ENCODE measurements at places on chromosomes 3 and 15.

DNA sequence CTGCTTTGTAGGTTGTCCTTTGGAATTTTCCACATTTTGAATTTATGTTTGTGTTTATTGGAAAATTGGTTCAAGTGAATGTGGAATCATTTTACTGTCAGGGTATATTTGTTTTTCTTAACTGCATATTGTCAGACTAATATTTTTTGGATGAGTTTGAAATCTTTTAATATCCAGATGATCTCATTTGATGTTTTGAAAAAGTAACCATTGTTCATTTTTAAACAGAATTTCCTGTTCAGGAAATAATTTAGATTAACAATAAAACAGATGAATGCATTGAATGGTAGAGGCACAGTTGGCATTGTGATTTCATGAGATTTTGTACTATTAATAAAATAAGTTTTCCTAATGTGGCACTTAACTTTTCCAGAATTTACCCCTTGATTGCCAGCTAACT, 15.5 kb downstream of the TRAK1 start:
- no peak for DNase-seq

DNA sequence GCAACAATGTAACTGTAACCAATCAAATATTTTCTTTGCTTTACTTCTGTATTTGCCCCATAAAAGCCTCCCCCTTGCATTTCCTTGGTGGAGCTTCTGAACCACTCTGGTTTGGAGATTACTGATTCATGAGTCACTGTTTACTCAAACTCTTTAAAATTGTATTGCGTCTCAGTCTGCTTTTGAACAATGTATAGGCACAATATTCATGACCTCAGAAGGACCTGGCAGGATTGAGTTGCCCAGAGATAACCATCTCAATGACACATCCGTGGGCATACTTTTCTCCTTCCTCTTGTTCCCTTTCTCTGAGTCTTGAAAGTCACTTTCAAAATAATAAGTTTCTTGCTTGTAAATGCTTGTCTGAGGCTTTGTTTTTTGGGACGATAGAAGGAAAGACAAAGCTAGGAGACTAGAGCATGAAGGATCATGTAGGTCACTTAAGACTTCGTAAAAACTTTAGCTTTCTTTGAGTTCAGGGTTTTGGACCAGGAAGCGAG, 57.1 kb upstream of the POU1F1 start:
- peak; percentile 90 for DNase-seq

- peak; percentile 68 for DNase-seq
These were observed 15.4 kb downstream of the DPH3 start for GRCh38 chr3:16249336-16249735.

DNA sequence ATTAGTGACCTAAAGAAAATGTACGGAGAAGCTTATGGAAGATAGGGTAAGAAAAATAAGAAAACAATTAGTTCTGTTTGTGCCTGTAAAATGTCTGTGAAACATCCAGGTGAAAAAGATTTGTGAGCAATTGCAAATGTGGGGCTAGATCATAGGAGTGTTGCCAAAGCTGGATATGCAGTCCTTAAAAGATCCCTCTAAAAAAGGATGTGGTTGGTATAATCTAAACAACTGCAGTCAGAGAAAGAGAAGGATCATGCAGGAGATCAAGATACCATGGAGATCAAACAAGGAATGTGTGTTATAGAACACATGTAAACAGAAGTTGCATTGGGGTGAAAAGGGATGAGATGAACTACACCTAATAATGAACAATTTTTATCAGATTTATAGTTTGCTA, 116.8 kb downstream of the ALCAM start:
- DNase-seq: no peak

GRCh38 chr15:25177955-25178801, 223.4 kb downstream of the SNRPN start:
- DNase-seq: no peak

DNA sequence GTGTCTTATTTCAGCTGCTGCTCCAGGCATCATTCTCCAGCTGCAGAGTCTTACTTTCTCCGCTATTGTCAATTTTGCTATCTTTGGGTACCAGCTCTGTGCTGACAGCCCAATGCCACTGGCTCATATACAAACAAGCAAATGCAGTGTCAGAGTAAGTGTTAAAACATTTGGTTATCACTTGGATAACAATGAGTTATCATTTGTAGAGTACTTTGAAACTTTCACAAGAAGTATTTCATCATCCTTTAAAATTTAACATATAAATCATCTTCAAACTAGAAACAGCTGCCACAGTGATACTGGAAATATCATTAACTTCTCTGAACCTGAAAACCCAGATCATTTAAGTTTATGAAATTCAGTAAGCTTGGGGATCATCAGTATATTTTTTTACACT, 13.8 kb downstream of the TSPAN3 start:
- peak; percentile 33 for DNase-seq

DNA sequence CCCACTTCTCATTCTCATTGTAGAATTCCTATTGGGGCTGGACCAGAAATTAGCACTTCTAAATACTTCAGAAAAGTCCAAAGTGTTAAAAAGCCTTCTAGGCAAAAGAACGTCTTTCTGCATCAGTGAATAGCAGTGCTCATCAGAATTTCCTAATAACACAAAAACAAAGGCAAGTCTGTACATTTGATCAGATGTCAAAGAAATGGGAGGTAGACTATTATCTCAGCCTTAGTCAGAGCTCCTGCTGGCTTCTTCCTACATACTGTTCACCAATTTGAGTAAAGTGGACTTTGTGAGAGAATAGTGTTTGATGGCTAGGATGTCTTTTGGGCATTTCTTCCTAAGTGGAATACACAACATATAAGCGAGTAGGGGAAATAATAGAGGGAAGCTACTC, 48.7 kb downstream of the FOXB1 start:
- no peak for DNase-seq

GRCh38 chr3:4387210-4388204, 79.6 kb downstream of the SUMF1 start:
- DNase-seq: no peak

GRCh38 chr3:197426121-197426566, 127.7 kb upstream of the DLG1 start:
- peak; percentile 15 for DNase-seq

DNA sequence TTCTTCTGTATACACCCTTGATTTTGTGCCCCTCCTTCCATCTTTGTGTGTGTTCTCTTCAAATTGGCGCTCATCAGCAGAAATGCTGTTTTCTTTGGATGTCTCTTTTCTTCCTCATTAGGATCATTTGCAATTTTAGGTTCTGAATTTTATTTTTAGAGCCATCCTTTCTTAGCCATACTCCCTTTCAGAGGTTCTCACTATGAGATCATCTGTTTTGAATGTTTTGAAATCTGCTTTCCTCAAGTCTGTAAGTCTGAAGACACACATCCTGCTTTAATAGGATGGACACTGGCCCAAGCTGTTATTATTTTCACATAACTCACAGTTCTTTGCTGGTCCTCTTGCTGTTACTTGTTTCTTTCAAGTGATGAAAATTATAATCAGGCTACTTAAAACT, 124.8 kb downstream of the BDH1 start:
- peak; percentile 67 for DNase-seq

GRCh38 chr15:38002883-38003477, 68.5 kb downstream of the TMCO5A start:
- peak; percentile 69 for DNase-seq

- DNase-seq: no peak
These were observed 22.7 kb downstream of the KLHL6 start for GRCh38 chr3:183532620-183533411.

- DNase-seq: peak; percentile 97
These were observed 492 bp downstream of the MORF4L1 start for GRCh38 chr15:78872972-78873792.

DNA sequence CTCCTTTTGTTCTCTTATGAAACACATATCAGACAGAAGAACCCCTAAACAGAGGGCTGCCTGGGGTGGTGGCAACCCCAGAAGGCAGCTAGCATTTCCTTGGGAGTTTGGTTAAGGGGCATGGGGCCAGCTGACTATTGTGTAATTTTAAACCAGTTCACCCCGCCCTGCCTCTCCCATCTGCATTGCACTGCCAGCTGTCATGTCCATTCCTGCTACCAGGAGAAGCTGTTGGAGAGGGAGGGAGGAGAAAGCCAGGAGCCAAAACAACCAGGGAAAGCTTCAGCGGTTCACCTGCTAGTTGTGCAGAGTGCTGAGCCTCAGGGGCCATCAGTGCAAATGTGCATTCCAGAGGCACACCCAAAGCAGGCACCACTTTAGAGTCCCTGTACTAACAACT, 47.6 kb upstream of the ATP1B3 start:
- DNase-seq: peak; percentile 28

GRCh38 chr3:38649500-38650247, at the start of gene SCN5A:
Gene SCN5A, minus strand, starts transcription at chr3:38649687. Its CDS starts 16,380 bp downstream, at chr3:38633307.
- DNase-seq: peak; percentile 35

- no peak for DNase-seq
These were observed 115.0 kb downstream of the ALDH1A2 start for GRCh38 chr15:57950381-57950946.

DNA sequence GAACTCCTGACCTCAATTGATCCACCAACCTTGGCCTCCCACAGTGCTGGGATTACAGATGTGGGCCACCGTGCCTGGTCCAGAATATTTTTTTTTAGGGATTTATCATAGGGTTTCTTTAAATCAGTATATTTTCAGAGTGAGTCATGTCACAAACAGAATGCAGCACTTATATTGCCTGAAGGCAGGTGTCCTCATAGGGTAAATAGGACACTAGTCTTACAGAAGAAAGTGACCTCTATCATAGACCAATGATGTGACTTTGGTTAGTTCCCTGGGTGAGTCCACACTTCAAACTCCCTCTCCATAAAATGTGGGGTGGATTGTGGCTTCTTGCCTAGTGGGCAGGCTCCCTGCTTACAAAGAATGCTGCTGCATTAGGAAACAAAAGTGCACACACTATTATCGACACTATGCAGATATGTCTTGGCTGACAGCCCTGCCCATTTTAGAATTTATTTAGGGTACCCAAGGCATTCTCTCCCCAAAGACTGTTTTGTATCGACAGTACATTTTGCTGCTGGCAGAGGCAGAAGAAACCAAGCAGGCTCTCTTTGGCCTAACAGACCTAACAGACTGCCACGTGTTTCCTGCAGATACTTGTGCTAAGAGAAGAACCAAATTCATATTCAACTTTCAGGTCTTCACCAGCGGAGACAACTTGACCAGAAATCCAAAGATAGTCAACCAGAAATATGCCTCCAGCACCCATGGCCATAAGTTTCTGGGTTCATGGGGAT, 125.0 kb downstream of the MOBP start:
- peak; percentile 5 for DNase-seq

DNA sequence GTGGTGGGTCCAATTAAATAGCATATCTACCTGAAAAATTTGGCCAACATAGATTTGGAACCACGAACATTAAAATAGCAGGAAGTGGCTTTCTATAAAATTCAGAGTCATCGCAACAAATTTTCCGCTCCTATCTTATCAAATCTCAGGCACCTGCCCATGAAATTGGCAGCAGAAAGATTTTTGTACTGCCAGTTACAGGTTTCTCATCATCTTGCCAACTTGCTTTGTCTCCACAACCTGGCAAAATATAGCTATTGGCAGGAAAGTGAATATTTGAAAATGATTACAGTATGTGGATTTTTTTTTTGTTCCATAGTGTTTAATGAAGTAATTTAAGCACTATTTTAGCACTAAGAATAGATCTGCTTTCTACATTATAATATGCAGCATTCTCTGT, 161.6 kb upstream of the LRRC3B start:
- DNase-seq: no peak

- no peak for DNase-seq
These were observed 6.7 kb upstream of the DGKG start for GRCh38 chr3:186368717-186369116.

- DNase-seq: peak; percentile 94
These were observed 76.6 kb upstream of the PTX3 start for GRCh38 chr3:157360044-157360443.

- DNase-seq: no peak
These were observed 176.3 kb downstream of the ATP10A start for GRCh38 chr15:25686780-25687179.

DNA sequence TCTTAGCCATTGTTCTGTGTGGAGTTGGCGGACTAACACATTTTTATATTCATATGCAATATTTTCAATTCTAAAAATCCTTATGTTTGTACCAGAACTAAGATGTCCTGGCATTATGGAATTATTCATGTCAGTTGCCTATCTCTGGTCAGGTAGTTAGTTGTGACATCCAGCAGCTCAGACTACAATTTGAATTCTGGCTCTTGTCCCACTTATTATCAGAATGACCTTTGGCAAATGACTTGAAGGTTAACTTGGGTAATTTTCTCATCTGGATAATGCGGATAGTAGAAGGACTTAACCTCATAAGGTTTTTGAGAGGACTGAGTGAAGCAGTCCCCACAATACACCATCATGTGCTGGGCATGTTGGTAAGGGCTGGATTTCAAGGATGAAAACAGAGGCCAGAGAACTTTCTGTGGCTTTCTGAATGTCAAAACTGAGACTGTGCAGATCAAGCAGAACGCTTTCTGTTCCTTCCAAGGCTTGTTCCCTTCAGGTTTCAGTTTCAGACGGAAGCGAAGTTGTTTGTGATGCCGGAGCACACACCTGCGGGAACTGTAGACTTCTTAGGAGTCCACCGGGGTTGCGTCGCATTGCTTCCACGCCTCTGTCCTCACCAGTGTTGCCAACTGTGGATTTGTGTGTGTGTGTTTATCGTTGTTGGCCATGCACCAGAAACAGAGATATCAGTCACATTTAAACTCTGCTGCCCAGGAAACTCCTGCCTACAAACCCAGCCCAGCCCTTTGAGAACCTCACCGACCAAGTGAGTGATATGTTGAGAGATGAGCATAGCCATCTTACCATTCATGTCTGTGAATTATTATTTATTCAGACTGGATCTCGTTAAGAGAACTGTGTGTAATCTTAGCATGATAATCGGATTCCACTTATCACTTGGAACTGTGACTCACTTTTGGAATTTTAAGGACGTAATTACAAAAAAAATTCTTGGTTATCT, 76.0 kb downstream of the PTPRG start:
- no peak for DNase-seq

- no peak for DNase-seq
These were observed 772.7 kb downstream of the PDCD6IP start for GRCh38 chr3:34570916-34571705.

- DNase-seq: no peak
These were observed 651 bp downstream of the MTMR14 start for GRCh38 chr3:9649791-9650521.

GRCh38 chr3:50258029-50258680, 10.8 kb upstream of the SEMA3B start:
- no peak for DNase-seq

DNA sequence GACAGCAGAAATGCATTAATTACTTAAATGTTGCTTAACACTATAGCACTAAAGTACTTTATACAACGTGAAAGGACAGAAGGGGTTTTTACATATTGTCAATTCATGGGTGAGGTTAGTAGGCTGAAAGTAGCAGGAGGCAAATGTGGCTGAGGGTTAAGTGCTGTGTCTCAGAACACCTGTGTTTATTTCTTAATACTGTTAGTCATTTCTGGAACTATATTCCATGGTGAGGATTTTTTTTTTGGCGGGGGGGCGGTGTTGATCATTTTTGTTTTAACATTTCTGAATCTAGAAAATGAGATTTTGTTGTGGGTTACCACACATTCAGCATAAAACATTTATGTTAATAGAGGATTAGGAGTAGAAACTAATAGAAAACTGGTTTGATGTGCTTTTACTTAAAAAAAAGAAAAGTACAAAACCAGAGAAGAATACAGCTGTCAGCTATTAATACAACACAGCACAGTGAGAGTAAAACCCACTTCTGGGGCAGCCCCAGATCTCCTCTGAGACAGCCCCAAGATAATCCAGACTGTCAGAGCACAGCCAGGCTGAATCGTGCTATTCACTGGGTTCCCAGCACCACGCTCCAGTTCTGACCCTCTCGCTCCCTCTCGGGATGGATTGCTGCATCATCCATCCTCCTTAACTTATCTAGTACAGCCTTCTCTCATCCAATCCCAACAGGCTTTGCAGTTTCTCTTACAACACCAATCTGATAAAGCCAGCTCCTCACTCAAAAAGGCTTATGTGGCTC, 307.7 kb downstream of the TUSC7 start:
- DNase-seq: no peak
